CD8-positive, alpha-beta memory T cell (primary cell): ENCODE measurements at places on chromosomes 13 and 19.

GRCh38 chr13:48562296-48563066 is 29.6 kb upstream of the RCBTB2 start:
- H3K27ac ChIP-seq = no peak overlapping the region
- DNase-seq = peak; percentile 80
- no peaks in the 10 kb centered on the region for H3K27me3 ChIP-seq
- peaks cover 32% of the 10 kb centered on the region for H3K4me1 ChIP-seq

DNA sequence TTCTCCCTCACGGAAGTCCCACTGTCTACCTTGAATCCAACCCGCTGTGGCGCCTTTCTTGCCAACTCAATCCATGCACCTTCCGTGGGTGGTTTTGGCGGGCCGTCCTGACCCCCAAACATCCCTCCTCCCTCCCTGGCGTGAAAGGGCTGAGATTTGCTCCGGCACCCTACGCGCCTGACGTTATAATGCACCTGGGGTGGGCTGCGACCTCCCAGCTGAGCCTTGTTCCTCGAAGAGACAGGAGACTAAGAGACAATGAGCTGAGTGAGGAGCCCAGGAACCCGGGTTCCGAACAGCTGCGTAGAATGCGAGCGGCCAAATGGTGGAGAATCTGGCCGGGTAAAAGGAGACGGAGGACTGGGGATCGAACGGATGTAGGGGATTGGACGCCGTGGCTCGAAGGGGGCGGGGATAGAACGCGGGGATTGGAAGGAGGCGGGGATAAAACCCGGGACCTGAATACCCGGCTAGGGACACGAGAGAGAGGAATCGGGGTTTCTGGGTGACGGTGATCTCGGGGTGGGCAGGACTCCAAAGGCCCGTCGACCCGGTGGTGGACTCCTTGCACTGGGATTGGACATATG is at the start of gene CPT1C:
Gene CPT1C (plus strand): TSS at position 461 of the 587 bp plus-strand sequence. CDS start 1,137 bp downstream, outside the sequence.
- no peak within 1 kb of the TSS for H3K27ac ChIP-seq
- H3K27me3 ChIP-seq = no peaks in the 10 kb centered on the region
- DNase-seq = peak; percentile 16
- H3K4me3 ChIP-seq = peak within 1 kb of the TSS; percentile 47
- H3K36me3 ChIP-seq = peaks cover under 1% of the 10 kb centered on the region

DNA sequence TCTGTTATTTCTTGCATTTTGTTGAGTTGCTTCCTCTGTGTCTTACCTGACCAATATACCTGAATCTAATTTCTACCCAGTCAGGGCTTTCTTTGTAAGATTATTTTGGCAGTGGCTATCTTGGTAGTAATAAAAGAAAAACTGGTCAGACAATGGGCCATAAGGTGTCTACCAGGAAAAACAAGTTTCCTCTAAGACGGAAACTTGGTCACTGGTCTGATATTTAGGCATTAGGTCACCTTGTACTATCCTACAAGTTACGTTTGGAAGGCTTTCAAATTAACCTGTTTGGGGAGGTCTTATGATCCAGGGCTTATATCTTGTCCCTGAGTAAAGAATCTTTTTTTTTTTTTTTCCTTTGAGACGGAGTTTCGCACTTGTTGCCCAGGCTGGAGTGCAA is 9.2 kb downstream of the ZNF823 start:
- peaks cover 5% of the 10 kb centered on the region for H3K36me3 ChIP-seq
- DNase-seq = no peak
- no peak overlapping the region for H3K27ac ChIP-seq
- no peak overlapping the region for H3K4me3 ChIP-seq

DNA sequence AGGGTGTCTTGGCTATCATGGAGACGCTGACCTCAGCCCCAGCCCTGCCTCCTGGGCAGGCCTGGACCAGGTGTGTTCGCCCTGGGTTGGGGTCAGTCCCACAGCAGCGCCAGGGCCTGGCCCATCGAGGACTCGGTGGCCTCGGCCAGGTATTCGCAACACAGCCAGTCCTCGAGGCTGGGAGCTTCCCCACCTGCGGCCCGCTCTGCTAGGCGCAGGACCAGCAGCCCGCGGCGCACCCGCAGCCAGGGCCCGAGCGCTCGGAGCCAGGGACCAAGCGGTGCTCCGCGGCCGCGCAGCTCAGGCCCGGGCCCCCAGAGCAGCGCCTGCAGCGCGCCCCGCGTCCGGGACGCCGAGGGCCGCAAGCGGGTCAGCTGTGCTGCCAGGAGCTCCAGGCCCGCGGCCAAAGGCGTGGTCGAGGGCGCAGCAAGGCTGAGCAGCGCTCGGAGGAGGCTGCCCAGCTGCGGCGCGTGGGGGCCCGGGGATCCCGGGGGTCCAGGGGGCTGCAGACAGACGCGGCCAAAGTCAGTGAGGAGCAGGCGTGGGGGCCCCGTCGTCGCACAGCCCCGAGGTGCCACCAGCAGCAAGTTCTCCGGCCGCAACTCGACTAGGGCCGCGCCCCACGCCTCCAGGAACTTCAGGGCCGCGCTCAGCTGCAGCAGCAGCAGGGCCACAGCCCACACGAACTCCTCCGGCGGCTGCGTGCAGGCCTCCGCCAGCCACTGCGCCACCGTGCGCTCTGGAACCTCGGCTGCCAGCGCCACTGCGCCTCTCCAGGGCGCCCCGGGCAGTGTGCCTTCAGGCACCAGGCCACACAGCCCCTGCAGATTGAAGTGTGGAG is 6.2 kb downstream of the PEAK3 start:
- H3K27ac ChIP-seq = no peak overlapping the region
- peaks cover 36% of the 10 kb centered on the region for H3K4me1 ChIP-seq
- H3K4me3 ChIP-seq = no peak overlapping the region
- no peak for DNase-seq
- no peaks in the 10 kb centered on the region for H3K27me3 ChIP-seq

DNA sequence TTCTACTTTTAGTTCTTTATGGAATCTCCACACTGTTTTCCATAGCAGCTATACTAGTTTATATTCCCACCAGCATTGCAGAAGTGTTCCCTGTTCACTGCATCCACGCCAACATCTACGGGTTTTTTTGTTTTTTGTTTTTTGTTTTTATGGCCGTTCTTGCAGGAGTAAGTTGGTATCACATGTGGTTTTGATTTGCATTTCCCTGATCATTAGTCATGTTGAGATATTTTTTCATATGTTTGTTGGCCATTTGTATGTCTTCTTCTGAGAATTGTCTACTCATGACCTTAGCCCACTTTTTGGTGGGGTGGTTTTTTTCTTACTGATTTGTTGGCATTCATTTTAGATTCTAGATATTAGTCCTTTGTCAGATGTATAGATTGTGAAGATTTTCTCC is 89.7 kb downstream of the FRY start:
- H3K27ac ChIP-seq = no peak overlapping the region
- H3K4me3 ChIP-seq = no peak overlapping the region
- no peak for DNase-seq
- H3K36me3 ChIP-seq = no peaks in the 10 kb centered on the region
- H3K27me3 ChIP-seq = no peaks in the 10 kb centered on the region

DNA sequence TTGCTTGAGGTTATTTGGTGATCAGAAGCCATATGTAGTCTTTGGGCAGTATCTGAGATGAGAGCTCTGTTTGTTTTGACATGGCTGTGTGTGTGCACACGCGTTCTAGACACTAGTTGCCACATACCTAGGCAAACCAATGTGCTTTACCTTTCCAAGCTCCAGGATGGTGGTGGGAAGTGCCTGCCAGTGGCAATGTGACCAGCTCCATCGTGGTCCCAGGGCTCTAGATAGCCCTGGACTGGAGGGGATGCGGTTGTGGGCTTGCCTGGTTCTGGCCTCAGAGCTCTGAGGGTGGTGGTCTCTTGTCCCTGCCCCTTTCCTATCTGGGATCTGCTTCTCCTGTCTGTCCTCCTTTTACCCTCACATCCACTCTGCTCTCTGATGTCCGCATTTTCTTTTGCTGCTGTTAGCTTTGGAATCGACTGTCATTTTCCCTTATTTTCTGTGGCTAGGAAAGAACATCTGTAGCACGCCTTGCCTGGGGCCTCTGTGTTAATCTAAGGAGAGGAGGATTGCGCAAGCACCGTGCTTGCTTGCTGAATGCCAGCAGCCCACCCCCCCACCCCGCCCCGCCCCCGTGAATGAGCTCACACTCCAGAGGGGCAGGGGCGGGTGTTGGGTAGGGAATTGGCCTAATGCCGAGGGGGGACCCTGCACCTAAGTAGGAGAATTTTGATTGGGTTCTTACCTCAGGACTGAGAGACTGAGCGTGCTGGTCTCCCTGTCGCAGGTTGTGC is 89.5 kb downstream of the ARHGEF7 start:
- no peak overlapping the region for H3K27ac ChIP-seq
- DNase-seq = no peak
- H3K36me3 ChIP-seq = no peaks in the 10 kb centered on the region
- peaks cover 40% of the 10 kb centered on the region for H3K4me1 ChIP-seq

- H3K4me3 ChIP-seq = no peak overlapping the region
- H3K36me3 ChIP-seq = peaks cover 13% of the 10 kb centered on the region
- H3K27me3 ChIP-seq = no peaks in the 10 kb centered on the region
- DNase-seq = no peak
- no peak overlapping the region for H3K27ac ChIP-seq
These were observed 227.4 kb downstream of the ABCC4 start for GRCh38 chr13:95073747-95074311.

DNA sequence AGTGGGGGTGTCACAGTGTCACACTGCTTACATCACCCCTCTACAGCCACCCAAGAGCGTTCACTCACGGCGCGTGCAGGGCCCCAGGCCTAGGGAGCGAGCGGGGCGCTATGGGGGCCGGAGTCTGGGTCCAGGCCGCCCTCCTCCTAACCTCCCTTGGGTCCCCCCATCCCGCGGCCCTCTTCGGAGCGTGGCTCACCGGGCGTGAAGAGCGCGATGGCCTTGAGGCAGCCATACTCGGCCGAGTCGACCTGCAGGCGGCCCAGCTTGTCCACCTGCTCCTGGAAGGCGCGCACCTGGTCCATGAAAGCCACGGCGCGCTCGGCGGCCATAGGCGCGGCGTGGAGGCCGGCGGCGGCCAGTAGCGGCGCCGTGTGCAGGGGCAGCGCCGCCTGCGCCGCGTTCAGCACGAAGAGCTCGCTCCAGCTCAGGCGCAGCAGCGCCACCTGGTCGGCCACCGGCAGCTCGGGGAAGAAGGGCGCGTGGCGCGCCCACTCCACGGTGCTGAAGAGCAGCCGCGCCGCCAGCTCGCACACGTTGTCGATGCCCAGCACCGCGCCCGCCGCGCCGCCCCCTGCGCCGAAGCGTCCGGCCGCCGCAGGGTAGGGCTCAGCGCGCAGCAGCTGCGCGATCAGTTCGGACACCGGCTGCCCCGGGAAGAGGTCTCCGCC is 9.4 kb downstream of the OCEL1 start:
- DNase-seq = peak; percentile 65
- H3K4me1 ChIP-seq = peaks cover 15% of the 10 kb centered on the region
- no peaks in the 10 kb centered on the region for H3K36me3 ChIP-seq

GRCh38 chr19:33715462-33715861 is 81.2 kb upstream of the KCTD15 start:
- H3K27me3 ChIP-seq = no peaks in the 10 kb centered on the region
- H3K27ac ChIP-seq = no peak overlapping the region
- DNase-seq = no peak
- no peaks in the 10 kb centered on the region for H3K4me1 ChIP-seq
- H3K36me3 ChIP-seq = no peaks in the 10 kb centered on the region

- H3K36me3 ChIP-seq = peaks cover 18% of the 10 kb centered on the region
- H3K27me3 ChIP-seq = no peaks in the 10 kb centered on the region
- no peaks in the 10 kb centered on the region for H3K4me1 ChIP-seq
- no peak overlapping the region for H3K4me3 ChIP-seq
- DNase-seq = peak; percentile 20
These were observed 90.5 kb upstream of the SLC15A1 start for GRCh38 chr13:98842858-98843481.

- no peak overlapping the region for H3K4me3 ChIP-seq
- DNase-seq = no peak
- H3K27me3 ChIP-seq = no peaks in the 10 kb centered on the region
- H3K36me3 ChIP-seq = no peaks in the 10 kb centered on the region
These were observed 17.1 kb downstream of the PCCA start for GRCh38 chr13:100106005-100106404.

DNA sequence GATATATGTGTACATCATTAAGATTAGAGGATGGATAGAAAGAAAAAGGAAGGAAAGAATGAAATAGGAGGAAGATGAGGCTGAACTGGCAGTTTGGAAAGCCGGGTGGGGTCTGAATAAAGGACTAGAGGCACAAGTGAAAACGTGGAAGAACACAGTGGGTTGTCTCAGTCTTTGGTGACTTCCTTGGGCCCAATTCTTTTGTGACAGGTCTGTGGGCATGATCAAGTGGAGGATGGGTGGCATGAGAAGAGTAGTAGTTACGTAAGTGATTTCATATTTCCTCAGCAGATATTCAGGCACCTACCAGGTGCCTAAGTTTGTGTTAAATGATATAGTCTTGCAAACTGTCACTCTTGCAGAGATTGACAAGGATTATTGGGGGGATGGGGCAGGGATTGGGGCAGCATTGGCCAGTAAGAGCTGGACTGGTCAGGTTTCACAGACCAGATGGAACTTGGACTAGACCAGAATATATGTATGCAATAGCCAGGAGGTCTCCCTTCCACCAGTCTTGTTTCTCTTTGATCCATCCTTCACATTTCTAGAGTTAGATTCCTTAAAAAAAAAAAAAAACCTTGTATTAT is 2.7 kb downstream of the TPP2 start:
- peaks cover 62% of the 10 kb centered on the region for H3K4me1 ChIP-seq
- H3K36me3 ChIP-seq = peaks cover 3% of the 10 kb centered on the region
- peak overlapping the region; percentile 11 for H3K4me3 ChIP-seq
- H3K27ac ChIP-seq = no peak overlapping the region
- peak; percentile 48 for DNase-seq
- H3K27me3 ChIP-seq = no peaks in the 10 kb centered on the region

DNA sequence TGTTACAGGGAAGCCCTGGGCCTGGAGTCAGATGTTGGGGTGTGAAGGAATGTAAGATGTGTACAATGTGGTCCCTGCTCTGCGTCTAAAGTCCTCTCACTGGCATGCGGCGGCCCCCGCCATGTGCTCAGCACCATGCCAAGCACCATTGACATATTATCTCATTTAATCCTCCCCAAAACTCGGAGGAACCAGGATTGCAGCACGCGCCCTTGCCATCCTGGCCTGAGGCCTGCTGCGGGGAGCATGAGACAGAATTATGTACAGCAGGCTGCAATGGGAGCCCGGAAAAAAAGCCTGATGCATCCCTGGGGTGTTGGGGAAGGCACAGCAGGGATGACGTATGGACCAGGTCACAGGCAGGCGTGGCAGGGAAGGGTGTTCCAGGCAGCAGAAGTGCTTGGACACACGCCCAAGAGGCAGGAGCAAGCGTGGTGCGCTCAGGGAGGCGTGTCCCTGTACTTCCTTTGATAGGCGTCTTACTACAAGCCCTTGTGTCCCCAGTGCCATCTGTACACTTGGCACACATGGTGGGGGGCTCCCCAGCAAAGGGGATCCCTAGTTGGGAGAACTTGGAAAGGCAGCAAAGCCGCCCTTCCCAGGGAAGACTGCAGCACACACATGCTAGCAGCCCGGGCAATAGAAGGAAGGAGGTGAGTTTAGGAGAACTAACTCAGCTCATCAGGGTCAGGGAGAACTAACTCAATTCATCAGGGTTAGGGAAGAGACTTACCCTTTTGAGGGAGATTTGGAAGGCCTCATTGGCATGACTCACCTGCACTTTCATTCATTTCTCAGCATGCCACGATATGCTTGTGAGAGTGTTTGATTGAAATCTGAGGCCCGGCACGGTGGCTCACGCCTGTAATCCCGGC is 3.4 kb downstream of the EVI5L start:
- H3K27ac ChIP-seq = no peak overlapping the region
- no peak overlapping the region for H3K4me3 ChIP-seq
- no peak for DNase-seq
- no peaks in the 10 kb centered on the region for H3K27me3 ChIP-seq
- peaks cover 16% of the 10 kb centered on the region for H3K4me1 ChIP-seq

GRCh38 chr13:106525865-106526264 is 9.6 kb downstream of the EFNB2 start:
- no peak for DNase-seq
- H3K27me3 ChIP-seq = no peaks in the 10 kb centered on the region
- H3K36me3 ChIP-seq = no peaks in the 10 kb centered on the region
- no peaks in the 10 kb centered on the region for H3K4me1 ChIP-seq
- no peak overlapping the region for H3K27ac ChIP-seq
- H3K4me3 ChIP-seq = no peak overlapping the region
